Activated CD8-positive, alpha-beta T cell treated with anti-CD3 and anti-CD28 coated beads for 36 hours (primary cell): ENCODE measurements at places on chromosomes 2 and 18. TPM values are rescaled to one million over a fixed set of nuclear protein-coding genes. Genes with fewer than 3 reads are reported as not detected.

DNA sequence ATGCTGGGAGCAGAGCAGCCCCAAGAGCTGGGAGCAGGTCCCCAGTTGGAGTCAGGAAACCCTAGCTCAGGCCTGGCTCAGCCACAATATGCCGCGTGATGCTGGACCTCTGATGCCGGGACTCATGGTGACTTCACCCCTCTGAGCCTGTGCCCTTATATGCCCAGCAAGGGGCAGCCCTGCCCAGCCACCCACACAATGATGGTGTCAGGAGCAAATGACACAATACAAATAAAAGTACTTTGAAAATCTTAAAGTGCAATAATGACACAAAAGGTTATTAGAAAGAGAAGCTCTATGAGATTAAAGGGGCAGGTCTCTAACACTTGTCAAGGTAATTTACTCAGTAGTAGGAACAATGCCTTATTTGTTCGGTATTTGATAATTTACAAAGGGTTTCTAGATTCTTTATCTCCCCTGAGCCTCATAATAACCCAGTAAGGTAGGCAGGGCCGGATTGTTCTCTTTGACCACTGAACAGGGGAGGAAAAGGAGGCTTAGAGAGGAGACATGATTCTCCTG is 18.3 kb upstream of the KIF3C start:
- DNase-seq = no peak

- DNase-seq = no peak
These were observed 445.7 kb upstream of the FANCL start for GRCh38 chr2:58686776-58687175.

GRCh38 chr2:97688062-97688827 is 18.7 kb downstream of the C2orf92 start:
- DNase-seq = no peak

The VSNL1 gene
- total RNA-seq = not detected

- DNase-seq = no peak
These were observed 76.6 kb downstream of the BAZ2B start for GRCh38 chr2:159539701-159540100.

The SNTG2 gene
- total RNA-seq = 2.5 TPM

- no peak for DNase-seq
These were observed 5.1 kb upstream of the MTERF4 start for GRCh38 chr2:241107031-241107783.
